ENCODE measurements at places on chromosomes 1 and 21. TPM values are rescaled to one million over a fixed set of nuclear protein-coding genes. Genes with fewer than 3 reads are reported as not detected.

TAS1R2 gene
- total RNA-seq: not detected

LINGO4 gene
- 0.34 TPM for total RNA-seq

USH2A gene
- total RNA-seq: 0.32 TPM

CDCA8 gene
- total RNA-seq: 0.95 TPM

CALML6 gene
- 0.80 TPM for total RNA-seq

TCP10L gene
- 15.5 TPM for total RNA-seq

GBP2 gene
- 26.7 TPM for total RNA-seq

GBP5 gene
- total RNA-seq: 0.72 TPM

FAM177B gene
- not detected for total RNA-seq

NTMT2 gene
- total RNA-seq: not detected

NECAP2 gene
- total RNA-seq: 29.3 TPM

CFHR2 gene
- total RNA-seq: not detected

SLC2A1 gene
- 95.0 TPM for total RNA-seq

G0S2 gene
- 9.8 TPM for total RNA-seq

C1orf87 gene
- 1.7 TPM for total RNA-seq

PPM1J gene
- total RNA-seq: 8.6 TPM

DNAJC28 gene
- 9.3 TPM for total RNA-seq

PRKAB2 gene
- 29.0 TPM for total RNA-seq

MATN1 gene
- 1.3 TPM for total RNA-seq

HTR6 gene
- 5.0 TPM for total RNA-seq

DDOST gene
- total RNA-seq: 56.2 TPM

TNFSF4 gene
- total RNA-seq: 3.9 TPM

RNU1-2 gene
- 4,017 TPM for total RNA-seq

NID1 gene
- 10.4 TPM for total RNA-seq

KRTAP12-2 gene
- not detected for total RNA-seq

UBXN10 gene
- 9.7 TPM for total RNA-seq

CHRM3 gene
- 96.9 TPM for total RNA-seq

SLC30A7 gene
- 20.0 TPM for total RNA-seq

PLA2G2D gene
- total RNA-seq: not detected

NUDT4B gene
- total RNA-seq: 0.64 TPM

DHDDS gene
- 53.6 TPM for total RNA-seq

LRRC7 gene
- total RNA-seq: 139 TPM

SLAMF9 gene
- total RNA-seq: not detected

FNBP1L gene
- total RNA-seq: 20.1 TPM

GGPS1 gene
- total RNA-seq: 39.1 TPM

COL9A2 gene
- 80.9 TPM for total RNA-seq

TNFRSF4 gene
- 0.57 TPM for total RNA-seq

FCRLB gene
- 3.3 TPM for total RNA-seq

PGLYRP4 gene
- not detected for total RNA-seq

FCRLA gene
- 0.26 TPM for total RNA-seq

LMX1A gene
- not detected for total RNA-seq

CD101 gene
- 7.7 TPM for total RNA-seq

KCND3 gene
- total RNA-seq: 102 TPM

S100A1 gene
- 350 TPM for total RNA-seq

All from dorsolateral prefrontal cortex (tissue), 122 donors.